ENCODE measurements at places on chromosomes 12 and 14. TPM values are rescaled to one million over a fixed set of nuclear protein-coding genes. Genes with fewer than 3 reads are reported as not detected.

- DNase-seq, result peak; percentile 80
These were observed 56.3 kb downstream of the FGD4 start for GRCh38 chr12:32455607-32456071.

- DNase-seq, result no peak
These were observed 108.7 kb downstream of the TTC8 start for GRCh38 chr14:88933191-88933590.

GRCh38 chr14:54722791-54723432, 156.0 kb downstream of the SAMD4A start:
- no peak for DNase-seq

LRRC74A gene
- total RNA-seq, result not detected

DNA sequence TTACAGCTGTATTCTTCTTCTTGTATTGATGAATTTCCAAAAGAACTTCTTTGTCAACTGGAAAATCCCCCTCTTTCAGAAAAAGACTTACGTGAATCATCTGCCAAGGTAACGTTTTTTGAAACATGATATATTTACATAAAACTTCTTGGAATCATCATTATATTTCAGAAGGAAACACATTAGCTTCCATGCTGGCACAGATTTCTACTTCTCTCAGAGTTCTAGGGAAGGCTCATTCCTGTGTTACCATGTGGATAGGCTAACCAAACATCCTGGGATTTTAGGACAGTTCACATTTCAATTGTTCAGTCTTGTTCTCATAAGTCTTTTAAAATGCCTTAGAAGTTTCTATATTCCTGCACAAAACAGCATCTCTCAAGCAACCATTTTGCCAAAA, 120.3 kb upstream of the NEDD1 start:
- DNase-seq, result no peak

- no peak for DNase-seq
These were observed 25.4 kb upstream of the PELI2 start for GRCh38 chr14:56092763-56093162.

All from left lung (tissue), 14 donors.